Activated CD4-positive, alpha-beta T cell treated with anti-CD3 and anti-CD28 coated beads for 48 hours (primary cell): ENCODE measurements at places on chromosomes 16 and 17.

GRCh38 chr17:18217412-18218015 is 7.9 kb upstream of the LLGL1 start:
- peak; percentile 83 for DNase-seq

GRCh38 chr16:89973654-89974335 is 25.2 kb downstream of the DEF8 start:
- DNase-seq, result no peak

DNA sequence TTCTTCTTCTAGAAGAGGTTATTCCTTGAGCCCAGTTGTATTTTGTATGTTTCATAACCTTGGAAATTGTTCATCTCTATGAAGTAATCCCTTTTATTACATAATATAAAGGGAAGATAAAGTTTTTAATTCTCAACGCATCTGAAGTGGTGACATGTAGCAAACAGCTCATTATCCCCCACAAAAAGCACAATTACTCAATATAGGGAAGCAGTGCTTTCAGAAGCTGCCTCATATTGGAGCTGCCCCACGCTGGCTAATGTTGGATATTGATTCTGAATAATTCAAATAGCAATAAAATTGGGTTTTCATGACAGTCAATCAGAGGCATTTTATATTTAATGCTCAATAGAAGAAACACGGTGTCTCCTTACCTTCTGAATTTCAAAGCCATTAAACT is 604.3 kb upstream of the RBFOX1 start:
- DNase-seq, result no peak

DNA sequence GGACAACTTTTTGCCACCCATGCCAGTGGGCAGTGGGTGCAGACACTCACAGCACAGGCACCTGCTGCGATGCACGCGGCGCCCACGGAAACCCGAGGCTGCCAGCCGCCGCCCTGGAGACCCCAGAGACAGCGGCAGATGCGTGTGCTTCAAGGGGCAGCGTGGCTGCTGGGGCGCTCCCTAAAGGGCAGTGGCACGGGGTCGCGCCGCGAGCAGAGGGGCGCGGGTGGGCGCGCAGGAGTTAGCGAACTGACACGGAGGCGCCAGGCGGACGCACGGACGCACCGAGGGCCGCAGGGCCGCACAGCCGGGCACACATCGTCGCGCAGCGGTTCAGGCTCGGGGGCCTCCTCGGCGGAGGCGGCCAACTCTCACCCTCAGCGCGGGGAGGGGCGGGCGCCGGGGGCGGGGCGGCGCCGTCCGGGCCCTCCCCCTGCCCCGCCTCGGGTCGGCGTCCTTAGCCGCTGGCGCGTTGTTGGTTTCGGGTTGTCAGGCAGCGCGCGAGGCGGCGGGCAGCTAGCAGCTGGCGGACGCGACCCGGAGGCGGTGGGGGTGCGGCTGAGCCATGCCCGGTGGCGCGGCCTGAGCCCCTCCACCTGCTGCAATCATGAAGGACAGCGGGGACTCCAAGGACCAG is at the start of gene KIF19:
KIF19 (plus strand) TSS at position 484 of the 637 bp plus-strand sequence; CDS start at position 608, 124 bp downstream.
- peak; percentile 64 for DNase-seq

DNA sequence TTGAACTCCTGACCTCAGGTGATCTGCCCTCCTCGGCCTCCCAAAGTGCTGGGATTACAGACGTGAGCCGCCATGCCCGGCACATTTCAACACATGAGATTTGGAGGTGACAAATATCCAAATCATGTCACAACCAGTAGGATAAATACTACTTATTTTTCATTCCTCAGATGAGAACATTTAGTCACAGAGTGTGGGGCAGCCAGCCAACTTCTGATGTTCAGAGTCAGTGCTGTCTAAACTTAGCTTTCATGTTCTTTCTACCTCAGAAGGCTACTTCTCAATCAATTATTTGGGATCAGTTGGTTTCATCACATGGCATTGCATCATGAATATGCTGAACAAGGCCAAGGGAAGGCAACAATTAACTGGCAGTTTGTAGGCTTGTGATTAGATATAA is 134.5 kb downstream of the CDH13 start:
- no peak for DNase-seq

- no peak for DNase-seq
Measured at GRCh38 chr17:33021731-33022408, 30.2 kb downstream of the SPACA3 start.

GRCh38 chr16:78437352-78437968 is 338.0 kb downstream of the WWOX start:
- DNase-seq, result peak; percentile 43

DNA sequence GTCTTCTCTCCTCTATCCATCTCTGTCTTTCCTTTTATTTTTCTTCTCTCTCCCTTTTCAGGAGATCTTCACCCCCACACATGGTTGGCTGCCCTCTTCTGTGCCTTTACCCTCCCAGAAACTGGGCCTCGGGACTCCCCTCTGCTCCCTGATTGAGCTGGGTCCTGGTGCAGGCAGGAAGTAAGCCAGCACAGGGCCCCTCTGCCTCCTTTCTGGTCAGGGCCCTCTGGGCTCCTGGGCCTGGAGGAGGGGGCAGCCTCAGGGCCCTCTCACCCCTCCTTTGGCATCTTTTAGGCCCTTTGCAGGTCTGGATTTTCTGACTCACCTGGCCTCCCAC is 21.1 kb upstream of the TAC4 start:
- no peak for DNase-seq
